ENCODE measurements at places on chromosomes 2 and 18.

DNA sequence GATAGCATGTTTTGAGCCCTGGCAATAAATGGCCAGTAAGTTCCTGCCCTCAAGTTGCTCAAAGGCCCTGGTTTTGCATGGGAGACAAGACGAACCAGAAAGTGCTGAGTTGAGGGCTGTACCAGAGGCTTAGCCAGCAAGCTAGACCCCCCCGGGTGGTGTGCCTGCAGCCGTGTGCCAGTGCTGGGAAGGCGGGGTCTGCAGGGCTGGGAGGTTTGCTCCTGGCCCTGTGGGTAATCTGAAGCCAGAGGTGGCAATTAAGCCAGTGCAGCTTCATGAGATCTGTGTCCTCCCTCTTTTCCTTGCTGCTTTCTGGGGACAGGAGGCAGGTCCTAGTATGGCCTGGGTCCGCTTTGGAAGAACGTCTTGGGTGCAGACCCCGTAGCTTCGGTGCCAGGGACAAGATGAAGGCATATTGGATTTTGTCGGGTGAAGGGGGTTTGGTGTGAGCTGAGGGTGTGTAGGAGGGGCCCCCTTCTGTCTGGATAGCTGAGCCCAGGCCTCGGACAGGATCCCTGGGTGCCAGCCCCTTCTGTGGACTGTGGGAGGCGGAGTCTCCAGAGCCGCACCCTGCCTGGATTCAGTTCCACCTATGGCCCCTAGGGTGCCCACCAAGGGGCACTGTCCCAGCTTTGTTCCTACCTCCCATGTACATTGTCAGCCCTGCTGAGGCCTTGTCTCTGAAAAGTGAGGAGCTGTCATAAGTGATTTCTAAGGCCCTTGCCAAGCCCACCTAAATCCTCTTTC, 15.6 kb downstream of the ATOH8 start:
- DNase-seq: no peak

DNA sequence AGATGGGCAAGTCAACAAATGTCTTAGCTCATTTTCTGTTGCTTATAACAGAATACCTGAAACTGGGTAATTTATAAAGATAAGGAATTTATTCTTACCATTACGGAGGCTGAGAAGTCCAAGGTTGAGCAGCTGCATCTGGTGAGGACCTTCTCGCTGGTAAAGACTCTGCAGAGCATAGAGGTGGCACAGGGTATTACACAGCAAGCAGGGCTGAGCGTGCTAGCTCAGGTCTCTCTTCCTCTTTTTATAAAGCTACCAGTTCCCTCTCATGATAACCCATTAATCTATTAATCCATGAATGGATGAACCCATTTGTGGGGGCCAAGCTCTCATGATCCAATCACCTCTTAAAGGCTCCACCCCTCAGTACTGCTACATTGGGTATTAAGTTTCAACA, 109.1 kb downstream of the CDK15 start:
- DNase-seq: no peak

DNA sequence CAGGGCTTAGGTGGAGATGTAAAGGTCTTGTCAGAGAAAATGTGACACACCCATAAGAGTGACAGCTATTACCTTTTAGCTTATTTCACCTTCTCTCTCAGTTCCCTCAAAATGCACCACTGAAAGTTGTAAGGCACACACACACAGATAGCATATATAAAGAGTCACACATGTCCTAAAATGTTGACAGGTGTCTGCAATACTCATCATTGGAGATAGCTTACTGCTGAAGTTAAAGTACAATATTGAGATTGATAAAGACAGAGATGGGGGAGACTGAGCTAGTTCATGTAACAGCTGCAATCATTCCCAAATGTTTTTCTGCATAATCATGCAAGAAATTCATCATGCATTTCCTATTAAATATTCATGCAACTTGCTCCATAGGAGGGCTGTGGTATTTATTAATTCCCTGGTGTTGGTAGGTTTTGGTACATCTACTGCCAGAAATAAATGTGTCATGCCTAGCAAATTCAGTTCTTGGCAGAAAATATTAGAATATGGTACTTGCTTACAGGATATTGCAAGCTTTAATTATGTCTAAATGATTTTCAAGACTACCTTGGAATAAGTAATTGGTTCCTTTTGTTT, 118.8 kb upstream of the RBMS1 start:
- DNase-seq: no peak

DNA sequence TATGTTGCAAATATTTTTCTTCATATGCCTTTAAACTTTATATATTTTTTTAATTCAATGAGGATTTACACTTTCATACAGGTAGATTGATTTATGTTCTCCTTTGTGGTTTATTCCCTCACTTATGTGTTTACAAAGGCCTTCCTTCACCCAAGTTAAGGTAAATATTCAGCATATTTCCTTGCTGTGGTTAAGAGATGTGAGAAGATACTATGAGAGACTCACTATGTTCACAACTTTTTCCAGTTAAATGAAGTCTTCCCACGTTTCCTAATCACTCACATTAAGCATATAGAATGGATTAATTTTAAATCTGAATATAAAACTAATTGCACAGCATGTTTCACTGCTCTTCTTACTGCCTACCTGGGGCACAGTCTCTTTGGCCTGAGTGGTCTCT, 597 bp downstream of the PECR start:
- no peak for DNase-seq

DNA sequence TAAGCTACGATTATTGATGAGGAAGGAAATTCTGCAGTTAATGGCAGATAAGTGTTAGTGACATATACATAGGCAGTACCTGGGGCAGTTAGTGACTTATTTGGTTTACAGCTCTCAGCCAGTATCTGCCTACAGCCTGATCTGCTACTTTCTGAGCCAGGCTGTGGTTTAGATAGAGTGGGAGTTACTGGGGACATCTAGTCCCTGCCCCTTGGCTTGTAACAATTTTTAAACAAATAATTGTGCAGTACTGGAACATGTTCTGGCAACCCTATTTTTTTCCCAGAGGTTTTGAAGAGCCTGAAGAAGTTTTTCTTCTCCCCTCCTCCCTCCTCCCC, 2.3 kb downstream of the KIF5C start:
- DNase-seq: no peak

- no peak for DNase-seq
Observed at GRCh38 chr2:240643811-240644150, 18.5 kb downstream of the GPR35 start.

- peak; percentile 52 for DNase-seq
Observed at GRCh38 chr18:75478996-75479880, 51.7 kb upstream of the SMIM21 start.

DNA sequence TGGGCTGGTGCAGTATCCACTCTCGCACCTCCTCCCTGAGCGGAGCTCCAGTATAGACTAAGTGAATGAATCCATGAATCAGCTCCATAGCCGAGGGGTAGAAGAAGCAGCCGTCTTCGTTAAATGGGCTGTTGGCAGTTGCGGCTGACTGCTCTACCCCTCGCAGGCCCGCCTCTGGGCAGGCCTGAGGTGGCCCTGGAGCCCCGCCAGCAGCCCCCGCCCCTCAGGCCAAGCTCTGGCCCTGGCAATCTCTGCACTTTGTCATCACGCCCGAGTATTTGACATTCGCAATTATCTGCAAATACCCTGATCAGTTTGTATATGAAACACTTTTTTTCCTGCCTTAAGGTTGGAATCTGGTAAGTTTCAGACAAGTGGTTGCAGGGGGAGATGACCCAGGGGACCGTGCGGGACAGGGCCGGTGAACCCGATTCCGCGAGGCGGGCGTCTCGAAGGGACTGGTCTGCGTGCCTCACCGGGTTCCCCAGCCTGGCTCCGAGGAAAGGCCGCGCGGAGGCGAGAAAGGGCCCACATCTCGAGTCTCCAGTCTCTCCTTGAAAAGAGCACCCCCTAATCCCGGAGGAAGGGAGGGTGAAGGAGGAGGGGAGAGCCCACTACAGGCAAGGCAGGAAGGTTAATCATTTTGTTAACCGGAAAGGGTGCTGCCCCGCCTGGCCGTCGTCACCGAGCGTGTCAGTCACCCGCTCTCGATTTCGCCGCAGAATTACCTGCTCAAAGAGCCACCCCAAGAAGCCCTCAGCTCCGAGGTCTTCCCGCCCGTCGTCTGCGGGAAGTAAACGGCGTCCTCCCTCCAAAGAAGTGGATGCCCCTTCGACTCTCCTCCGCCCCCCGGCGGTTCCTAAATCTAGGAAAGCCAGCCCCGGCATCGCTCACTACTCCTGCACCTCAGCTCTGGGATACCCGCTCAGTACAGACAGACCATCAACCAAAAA, 11.1 kb upstream of the SATB2 start:
- DNase-seq: no peak

DNA sequence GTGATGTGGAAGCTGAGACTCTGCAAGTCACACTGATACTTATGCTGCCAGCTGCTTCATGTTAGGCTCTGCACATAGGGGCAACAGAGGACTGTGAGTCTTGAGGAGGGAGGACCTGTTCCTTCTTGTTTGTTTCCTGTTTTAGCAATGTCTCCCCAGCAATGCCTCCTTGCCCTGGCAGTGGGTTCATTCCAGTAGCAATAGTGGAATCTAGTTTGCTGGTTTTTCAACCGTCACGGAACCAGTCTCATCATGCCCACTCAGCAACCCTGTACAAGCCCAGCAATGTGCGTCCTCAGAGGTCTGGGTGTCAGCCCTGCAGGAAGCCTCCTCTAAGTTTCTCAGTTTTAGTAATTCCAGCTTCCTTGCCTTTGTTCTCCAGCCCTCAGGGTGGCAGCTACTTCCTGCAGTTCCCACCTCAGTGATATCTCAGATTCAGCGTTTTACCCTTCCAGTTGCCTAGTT, 20.5 kb upstream of the ITGB6 start:
- no peak for DNase-seq

- no peak for DNase-seq
Observed at GRCh38 chr2:234814374-234814773, 137.4 kb upstream of the SH3BP4 start.

GRCh38 chr2:237692601-237693290, 65.4 kb downstream of the LRRFIP1 start:
- DNase-seq: no peak

DNA sequence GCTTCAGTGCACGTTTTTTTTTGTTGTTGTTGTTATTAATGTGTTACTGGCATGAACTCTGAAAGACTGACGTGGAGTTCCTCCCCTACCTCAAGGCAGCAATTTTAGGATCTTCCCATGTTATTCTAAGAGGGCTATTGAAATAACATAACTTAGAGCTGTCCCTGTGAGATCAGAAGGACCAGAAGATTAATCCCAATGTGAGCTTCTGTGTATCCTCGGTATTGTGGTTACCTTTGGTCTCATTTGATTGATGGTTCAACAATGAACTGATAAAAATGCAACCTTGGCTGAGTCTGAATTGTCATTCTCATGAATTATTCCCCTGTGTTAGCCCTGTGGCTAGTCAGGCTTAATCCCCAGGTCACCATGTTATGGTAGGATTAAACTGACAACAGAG, 394.1 kb downstream of the TRIB2 start:
- no peak for DNase-seq

GRCh38 chr2:2942906-2943305, 434.7 kb downstream of the EIPR1 start:
- no peak for DNase-seq

DNA sequence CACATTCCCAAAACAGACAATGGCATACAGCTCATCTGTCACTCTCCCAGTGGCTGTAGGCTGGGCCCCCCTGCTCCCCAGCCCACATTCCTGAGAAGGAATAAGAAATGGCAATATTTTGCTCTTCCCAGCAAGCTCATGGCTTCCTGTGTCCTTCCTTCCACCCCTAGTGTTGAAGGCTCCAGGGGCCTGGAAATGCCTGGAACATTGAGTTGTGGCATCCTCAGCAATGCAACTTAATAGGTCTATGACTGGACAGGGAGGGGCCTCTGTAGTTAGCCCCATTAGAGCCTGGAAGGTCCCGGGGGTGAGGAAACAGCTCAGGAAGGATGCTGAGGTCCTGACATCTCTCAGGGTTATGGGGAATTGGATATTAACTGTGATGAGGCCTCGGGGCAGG, 3.3 kb downstream of the KIF3C start:
- no peak for DNase-seq

DNA sequence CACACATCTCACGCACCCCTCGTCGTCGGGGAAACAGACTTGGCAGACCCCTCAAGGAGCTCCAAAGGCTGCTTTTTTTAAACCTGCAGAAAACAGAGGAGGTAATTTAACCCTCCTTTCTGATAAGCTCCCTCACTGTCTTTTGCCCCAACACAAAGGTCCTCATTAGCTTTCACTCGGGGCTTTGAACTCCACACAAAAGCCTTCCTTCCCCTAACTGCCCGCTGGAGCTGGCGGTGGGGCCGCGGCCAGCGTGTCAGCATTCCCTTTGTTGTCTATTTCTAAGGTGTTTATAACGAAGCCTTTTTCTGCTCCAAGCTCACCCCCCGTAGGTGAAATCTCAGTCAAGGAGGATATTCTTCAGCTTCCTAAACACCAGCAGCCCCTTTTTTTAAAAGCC, 43.5 kb upstream of the ID2 start:
- no peak for DNase-seq

- DNase-seq: no peak
Observed at GRCh38 chr18:44598514-44598913, 82.2 kb upstream of the SETBP1 start.

- no peak for DNase-seq
Observed at GRCh38 chr2:69575926-69576325, 67.6 kb downstream of the AAK1 start.

- DNase-seq: no peak
Observed at GRCh38 chr2:160425434-160426151, 68.0 kb downstream of the RBMS1 start.

Measured in cerebellar cortex (tissue), 1 donor.